ENCODE measurements at places on chromosomes 13 and 19. TPM values are rescaled to one million over a fixed set of nuclear protein-coding genes. Genes with fewer than 3 reads are reported as not detected.

The CNOT3 gene
- total RNA-seq, result 72.5 TPM

The ZNF443 gene
- 0.95 TPM for total RNA-seq

The SCN1B gene
- total RNA-seq, result 9.7 TPM

The LILRB5 gene
- total RNA-seq, result not detected

The SHISA2 gene
- total RNA-seq, result not detected

The ZIC2 gene
- 8.1 TPM for total RNA-seq

The POLR1G gene
- total RNA-seq, result 50.9 TPM

The CLDN10 gene
- total RNA-seq, result not detected

The UBE2L5 gene
- total RNA-seq, result not detected

The LYPD5 gene
- total RNA-seq, result 0.09 TPM

The DKKL1 gene
- 0.80 TPM for total RNA-seq

The ZNF723 gene
- not detected for total RNA-seq

The CYP2F1 gene
- not detected for total RNA-seq

The CAPNS1 gene
- 2,208 TPM for total RNA-seq

The RDH8 gene
- 0.38 TPM for total RNA-seq

The PSG11 gene
- total RNA-seq, result not detected

The OR7A5 gene
- not detected for total RNA-seq

The CYP4F8 gene
- not detected for total RNA-seq

The SHC2 gene
- 1.1 TPM for total RNA-seq

The MLLT1 gene
- total RNA-seq, result 25.2 TPM

The FFAR2 gene
- total RNA-seq, result not detected

The PRKCSH gene
- 252 TPM for total RNA-seq

The ZNF835 gene
- total RNA-seq, result not detected

The PEG3 gene
- not detected for total RNA-seq

The ELANE gene
- total RNA-seq, result 0.16 TPM

The PSG7 gene
- total RNA-seq, result not detected

The MIA gene
- total RNA-seq, result not detected

The ZNF99 gene
- total RNA-seq, result not detected
